HCT116 (cell line): ENCODE measurements at places on chromosomes 7 and 10. TPM values are rescaled to one million over a fixed set of nuclear protein-coding genes. Genes with fewer than 3 reads are reported as not detected.

- no peak for DNase-seq
Measured at GRCh38 chr10:30825022-30825421, 195.5 kb upstream of the LYZL2 start.

DNA sequence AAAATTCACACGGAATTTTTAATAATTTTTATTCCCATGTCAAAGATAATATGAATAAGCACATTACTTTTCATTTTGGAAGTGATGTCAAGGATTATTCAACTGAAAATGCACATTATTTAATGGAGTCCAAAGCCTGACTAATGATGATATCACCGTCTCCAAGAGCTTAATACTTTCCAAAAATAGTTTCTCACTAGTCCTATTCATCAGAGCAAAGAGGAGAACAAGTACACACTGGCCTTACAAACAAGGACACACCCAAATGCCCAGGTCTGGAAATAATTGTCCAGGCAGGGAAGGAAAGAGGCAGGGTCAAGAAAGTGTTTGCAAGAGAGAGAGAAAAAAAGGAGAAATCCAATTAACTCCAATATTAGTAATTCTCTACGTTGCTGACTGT, 216.8 kb upstream of the CCDC6 start:
- DNase-seq = peak; percentile 50

DNA sequence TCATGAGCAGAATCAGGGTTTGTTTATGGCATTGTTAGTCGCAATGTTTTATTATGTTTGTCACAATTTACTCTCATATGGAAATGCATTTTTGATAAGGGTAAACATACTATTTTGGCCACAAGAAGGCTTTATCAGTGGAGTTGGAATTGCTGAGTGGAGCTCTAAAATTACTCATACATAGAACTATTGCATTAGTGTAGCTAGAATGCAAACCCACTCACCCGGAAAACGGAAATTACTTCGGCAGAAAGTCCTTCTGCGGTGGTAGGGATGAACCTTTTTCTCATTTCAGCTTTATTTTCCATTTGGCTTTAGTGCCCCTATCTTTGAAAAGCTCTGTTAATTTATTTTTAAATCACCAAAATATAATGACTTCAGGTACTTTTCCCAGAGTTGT, 42.8 kb upstream of the NPY start:
- DNase-seq = no peak

Gene GCK
- total RNA-seq = 0.34 TPM

DNA sequence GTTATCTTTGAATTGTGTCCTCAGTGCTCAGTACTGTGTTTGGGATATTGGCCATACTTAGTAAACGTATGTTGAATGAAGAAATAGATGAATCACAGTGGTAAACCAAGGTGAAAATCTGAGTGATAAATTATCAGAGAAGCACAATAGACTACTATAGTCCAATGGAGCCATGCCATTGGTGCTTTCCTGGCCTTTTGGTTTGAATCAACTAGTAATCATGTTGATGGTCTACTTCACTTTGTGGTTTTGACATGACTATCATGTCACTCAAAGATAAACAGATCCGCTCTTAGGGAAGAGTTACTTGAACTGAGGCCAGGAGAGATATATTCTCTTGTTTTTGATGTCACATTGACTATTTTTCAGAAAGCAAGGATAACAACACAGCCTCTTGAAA, 86.1 kb upstream of the IGFBP3 start:
- no peak for DNase-seq

Gene BTBD16
- 0.27 TPM for total RNA-seq

GRCh38 chr7:116577320-116577871, 52.6 kb downstream of the CAV1 start:
- DNase-seq = no peak

- no peak for DNase-seq
Measured at GRCh38 chr7:81574723-81575326, 195.0 kb downstream of the HGF start.

Gene CHPF2
- 19.5 TPM for total RNA-seq

DNA sequence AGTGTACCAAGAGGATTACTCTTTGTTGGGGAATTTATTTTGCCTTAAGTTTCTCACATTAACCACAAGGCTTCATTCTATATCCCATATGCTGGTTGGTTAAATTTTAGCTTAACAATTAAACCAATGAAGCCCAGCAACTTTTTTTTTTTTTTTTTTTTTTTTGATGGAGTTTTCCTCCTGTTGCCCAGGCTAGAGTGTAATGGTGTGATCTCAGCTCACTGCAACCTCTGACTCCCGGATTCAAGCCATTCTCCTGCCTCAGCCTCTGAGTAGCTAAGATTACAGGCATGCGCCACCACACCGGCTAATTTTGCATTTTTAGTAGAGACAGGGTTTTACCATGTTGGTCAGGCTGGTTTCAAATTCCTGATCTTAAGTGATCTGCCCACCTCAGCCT, 75.0 kb upstream of the MKX start:
- DNase-seq = no peak

- DNase-seq = no peak
Measured at GRCh38 chr7:41711283-41712064, 8.6 kb upstream of the INHBA start.

DNA sequence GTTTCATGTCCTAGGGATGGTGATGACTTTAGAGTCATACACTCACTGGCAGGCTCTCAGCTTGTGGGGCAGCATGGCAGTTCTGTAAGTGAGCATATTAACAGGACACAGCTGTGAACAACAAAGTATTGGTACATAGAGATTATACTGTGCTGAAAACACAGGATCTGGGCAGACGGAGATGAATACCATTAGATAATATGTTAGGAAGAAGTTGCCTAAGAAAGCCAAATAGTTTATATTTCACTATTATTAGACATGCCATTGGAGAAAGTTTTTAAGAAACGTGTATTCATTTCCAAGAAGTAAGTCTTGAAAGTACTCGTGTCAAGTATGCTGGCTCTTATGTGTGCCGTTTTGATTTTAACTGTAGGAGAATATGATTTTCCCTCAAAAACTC, 274.5 kb downstream of the INHBA start:
- DNase-seq = no peak

Gene ANKRD1
- total RNA-seq = not detected

GRCh38 chr7:27295236-27295635, 52.6 kb downstream of the EVX1 start:
- no peak for DNase-seq

DNA sequence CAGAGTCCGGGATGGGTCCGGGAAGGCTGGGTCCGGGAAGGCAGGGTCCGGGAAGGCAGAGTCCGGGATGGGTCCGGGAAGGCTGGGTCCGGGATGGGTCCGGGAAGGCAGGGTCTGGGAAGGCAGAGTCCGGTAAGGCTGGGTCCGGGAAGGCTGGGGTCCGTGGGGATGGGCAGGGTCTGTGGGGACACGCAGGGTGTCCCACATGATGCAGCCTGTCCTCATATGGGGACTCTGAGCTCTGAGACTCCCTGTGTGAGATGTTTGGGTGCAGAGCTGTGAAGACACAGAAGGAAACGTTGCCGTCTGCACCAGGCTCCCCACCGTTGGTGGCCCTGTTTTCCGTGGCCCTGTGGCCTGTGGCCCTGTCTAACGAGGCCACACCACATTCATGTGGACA, 45.7 kb upstream of the ADGRA1 start:
- DNase-seq = no peak

Gene TSPAN12
- 7.4 TPM for total RNA-seq

- no peak for DNase-seq
Measured at GRCh38 chr7:110454713-110455112, 636.2 kb upstream of the LRRN3 start.

Gene OR2A5
- total RNA-seq = not detected

DNA sequence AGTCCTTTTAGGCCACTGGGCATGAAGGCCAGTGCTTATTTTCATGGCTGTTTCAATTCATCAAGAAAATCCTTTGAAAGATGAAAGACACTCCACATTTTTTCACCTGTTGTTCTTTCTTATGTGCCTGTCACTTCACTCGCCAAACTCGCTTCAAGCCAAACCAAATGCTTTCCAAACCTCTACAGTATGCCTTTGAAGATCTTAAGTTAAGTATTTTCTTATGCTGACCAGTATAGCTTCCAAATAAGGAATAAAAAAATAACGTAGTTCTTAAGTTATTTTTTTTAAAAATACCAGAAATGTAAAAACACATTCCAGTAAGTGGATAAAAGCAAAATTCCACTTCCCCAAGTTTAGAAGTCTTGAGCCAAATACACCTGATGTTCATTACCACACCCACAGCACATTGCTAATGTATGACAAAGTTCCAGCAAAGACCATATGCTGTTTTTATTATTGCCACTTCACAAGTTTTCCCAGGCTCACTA, 186.1 kb downstream of the MTERF1 start:
- DNase-seq = no peak

DNA sequence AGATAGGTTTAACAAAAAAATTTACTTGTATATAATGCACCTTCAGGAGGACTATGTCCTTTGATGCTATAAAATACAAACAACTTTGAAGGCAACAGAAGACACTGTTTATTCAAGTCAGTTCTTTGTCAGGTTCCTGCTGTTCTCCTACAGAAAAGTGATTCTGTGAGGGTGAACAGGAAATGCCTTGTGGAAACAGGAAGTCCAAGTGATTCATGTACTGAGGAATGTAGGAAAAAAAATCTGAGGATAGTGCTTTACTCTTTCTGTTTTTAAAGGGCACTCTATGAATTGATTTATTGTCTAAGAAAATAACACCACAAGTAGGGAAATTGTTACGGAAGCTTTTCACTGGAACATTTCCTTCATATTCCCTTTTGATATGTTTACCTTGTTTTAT, 171.9 kb downstream of the HDAC9 start:
- peak; percentile 63 for DNase-seq

Gene EGFR
- total RNA-seq = 71.5 TPM

DNA sequence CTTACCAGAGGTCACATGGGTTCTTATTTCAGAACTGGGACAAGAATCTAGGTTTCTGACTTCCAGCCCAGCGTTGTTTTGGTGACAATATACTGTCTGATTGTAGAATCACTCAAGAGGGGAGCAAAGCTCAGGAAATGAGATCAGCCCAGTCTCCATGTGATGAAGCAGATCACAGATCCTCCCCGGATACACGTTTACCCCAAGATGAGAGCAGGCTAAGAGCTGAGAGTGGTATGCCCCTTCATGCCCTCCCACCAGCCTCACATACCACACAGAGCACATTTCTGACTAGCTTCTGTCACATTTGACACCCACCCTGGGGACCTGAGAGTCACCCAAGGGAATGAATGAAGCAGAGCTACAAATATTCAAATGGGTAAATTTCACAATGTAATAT, 27.1 kb upstream of the PRKCQ start:
- no peak for DNase-seq

- DNase-seq = no peak
Measured at GRCh38 chr7:111159426-111159825, 68.5 kb downstream of the LRRN3 start.

DNA sequence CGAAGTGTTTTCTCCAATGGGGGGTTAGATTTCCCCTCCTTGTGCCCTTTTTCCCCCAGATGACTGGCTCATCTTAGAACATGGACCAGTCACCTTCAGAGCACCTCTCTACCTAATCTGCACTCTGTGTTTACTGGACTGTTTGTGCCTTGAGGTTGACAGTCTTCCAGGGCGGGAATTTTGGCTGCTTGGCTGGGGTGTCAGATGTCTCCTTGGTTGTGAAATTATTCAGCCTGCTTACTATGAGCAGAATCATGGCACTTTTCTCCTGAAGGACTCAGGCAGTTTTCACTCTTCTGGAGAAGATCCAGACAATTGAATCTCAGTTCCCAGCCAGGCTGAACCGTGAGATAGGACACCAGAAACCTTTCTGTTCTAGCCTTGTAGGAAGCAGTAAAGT, 60.3 kb upstream of the NFKB2 start:
- no peak for DNase-seq

- no peak for DNase-seq
Measured at GRCh38 chr10:76155961-76156360, 724.5 kb downstream of the LRMDA start.

DNA sequence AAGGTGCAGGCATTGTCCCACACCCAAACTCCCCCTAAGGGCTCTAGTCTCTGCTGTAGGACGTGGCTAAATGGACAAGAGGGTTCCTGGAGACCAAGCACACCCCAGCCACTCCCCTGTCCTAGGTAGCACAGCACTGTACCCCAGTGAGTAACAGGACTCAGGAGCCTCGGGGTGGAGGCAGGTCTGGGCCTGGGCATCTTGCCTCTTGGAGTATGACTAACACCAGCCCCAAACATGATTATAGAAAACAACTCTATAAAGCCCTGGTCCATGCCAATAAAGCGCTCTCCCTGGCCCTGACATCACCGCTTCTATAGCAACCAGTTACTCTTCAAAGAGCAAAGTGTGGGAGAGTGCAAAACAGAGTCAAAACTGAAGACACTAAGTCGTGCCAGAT, 195.0 kb downstream of the CALN1 start:
- no peak for DNase-seq

Gene EPHA1
- total RNA-seq = 29.9 TPM

Gene FZD8
- total RNA-seq = 0.22 TPM

Gene ANXA11
- total RNA-seq = 181 TPM

Gene RET
- 5.9 TPM for total RNA-seq

Gene GARS1
- 329 TPM for total RNA-seq
